ENCODE measurements at places on chromosomes 5 and 9.
A peak's percentile ranks its signal among the peaks of the same experiment; 100 is the strongest.

DNA sequence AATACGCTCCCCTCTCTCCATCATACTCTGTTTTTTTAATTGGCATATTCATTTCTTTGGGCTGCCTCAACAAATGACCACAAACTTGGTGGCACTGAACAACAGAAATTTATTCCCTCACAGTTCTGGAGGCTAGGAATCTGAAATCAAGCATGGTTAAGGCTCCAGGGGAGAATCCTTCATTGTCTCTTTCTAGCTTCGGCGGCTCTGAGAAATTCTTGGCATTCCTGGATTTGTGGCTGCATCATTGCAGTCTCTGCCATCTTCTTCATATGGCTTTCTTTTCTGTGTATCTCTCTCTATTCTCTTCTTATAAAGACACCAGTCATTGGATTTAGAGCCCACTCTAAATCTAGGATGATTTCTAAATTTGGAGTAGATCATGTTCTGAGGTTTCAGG lies 10.9 kb upstream of the SLC24A2 start:
- DNase-seq: no peak

- peak; percentile 81 for DNase-seq
These were observed 52.2 kb upstream of the GRAMD2B start for GRCh38 chr5:126370796-126371718.

DNA sequence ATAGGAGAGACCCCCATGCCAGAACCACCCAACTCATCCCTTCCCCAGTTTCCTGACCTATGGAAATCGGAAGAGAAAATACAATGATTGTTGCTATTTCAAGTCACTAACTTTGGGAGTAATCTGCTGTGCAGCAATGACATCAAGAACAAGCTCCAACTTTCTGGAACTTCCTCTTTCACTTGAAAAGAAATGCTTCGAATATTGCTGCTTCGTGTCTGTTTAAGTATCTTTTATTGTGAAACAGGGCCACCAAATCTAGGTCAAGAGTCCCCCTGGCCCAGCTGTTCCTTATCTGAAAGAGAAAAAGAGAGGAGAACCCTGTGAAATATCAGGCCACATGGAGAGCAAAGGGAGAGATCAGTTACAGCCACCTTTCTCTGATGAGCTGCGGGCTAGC lies 59.4 kb upstream of the DNAH5 start:
- DNase-seq: no peak

GRCh38 chr5:179836225-179837019 lies 15.7 kb downstream of the SQSTM1 start:
- DNase-seq: peak; percentile 78

- no peak for DNase-seq
These were observed 214.6 kb downstream of the PDZD2 start for GRCh38 chr5:31853398-31854135.

DNA sequence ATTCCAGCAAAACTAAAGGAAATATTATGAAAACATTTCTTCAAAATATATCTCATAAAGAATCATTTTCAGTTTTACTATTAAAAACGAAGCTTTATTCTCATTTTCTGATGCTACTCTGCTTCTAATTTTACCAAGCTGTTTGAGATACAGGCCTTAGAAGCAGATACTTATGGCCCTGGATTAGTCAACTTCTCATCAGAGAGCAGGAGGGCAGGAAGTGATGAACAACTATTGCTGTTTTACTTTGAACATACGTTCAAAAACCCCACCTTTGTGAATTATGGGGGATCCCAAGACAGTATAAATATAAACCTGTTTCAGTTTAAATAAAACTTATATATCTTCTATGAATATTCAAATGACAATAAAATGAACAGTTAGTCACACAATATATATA lies 16.0 kb downstream of the MPDZ start:
- DNase-seq: no peak

DNA sequence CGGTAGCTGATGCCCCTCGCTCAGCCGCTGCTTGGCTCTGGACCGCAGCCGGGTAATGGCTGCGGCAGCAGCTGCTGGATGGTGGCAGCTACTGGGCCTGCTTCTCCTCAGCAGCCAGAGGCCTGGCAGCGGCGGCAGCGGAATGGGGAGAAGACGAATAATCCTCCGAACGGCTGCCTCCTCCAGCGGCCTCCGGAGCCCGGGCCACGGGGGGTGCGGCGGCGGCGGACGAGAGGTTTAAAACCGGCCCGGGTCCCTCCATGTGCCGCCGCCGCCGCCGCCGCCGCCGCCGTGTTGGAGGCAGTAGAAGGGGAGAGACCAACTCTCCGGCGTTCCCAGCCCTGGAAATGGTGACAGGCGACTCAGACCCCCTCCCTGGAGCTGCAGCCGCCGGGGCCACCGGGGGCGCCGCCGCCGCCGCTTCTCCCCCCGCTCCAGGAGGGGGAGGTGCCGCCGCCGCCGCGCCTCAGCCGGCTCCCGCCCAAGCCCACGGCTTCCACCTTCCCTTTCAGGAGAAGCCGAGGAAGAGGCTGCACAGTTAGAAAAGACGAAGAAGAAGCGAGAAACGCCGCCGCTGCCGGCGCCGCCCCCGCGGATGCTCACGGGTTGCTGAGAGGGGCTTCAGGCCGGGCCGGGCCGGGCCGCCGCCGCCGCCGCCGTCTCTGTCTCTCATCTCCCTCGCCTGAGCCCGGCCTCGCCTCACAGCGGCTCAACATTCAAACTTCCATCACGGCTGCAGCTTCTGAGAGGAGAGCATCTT lies 118.4 kb upstream of the PRSS3 start:
- DNase-seq: no peak

DNA sequence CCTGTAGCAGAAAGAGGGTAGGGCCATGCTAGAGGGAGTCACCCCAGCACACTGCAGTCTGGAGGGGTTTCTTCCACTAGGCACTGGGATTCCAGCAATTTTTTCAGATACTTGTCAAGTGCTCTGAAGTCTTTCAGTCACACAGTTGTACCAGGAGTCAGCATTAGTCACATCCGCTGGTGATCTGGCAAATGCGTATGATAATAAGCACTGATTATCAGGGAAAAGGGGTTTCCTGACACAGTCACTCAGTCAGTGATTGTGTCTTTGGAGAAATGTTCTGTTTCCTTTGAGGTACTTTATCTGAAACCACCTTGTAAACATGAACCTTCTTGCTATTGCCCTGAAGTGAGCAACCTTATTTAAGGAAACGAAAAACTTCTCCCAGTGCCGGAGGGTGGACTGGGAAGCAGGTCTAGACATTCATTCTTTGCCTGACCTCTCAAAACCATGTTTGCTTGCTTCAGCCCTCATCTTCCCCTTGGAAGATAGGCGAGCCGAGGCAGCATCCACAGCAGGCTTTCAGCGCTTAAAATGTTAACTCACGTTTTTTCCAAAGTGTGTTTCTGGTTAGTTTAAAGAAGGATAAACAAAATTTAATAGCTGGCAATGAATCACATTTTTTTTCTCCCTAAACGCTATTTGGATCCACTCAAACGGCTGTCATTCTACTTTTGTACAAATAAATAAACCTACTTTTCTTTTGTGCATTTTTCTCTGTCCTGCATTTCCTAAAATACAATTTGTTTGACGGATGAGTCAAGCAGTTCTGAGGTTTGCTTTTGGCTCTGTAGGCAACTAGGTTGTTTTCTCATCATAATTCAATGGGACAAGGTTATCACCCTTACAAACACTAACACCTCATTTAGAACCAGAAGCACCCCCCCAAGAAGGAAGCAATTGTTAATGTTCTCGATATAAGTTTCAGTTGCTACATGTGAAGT lies 77.7 kb downstream of the FOXD1 start:
- peak; percentile 86 for DNase-seq

GRCh38 chr5:56564541-56565282 lies 250.6 kb upstream of the MAP3K1 start:
- peak; percentile 98 for DNase-seq

- no peak for DNase-seq
These were observed 51.0 kb downstream of the ARHGAP26 start for GRCh38 chr5:142821034-142821732.

- DNase-seq: peak; percentile 41
These were observed 418.3 kb downstream of the RAB3C start for GRCh38 chr5:59001154-59001553.

DNA sequence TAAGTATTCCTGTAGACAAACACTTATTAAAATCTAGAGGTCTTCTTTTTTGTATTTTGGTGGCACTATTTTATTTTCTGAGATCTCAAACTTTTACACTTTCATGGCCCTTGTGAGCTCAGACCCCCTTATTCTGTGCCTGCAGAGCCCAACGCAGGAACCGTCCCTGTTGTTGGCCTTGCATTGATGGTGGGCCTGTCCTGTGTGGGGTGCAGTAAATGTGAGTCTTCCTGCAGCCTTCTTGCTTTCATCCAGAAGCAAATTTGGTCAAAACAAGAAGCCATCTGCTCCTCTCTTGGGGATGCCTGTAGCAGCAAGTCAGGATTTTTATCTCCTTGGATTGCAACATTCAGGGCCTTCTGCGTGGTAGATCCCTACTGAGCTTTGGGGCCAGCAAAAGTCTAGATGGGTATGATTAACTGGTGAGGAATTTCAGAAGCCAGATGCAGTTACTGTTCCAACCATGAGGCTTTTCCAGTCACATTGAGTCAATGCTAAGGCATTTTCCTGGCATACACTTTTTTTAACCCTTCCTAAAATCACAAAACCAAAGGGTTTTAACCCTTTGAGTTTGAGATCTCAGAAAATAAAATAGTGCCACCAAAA lies 31.7 kb downstream of the BASP1 start:
- DNase-seq: peak; percentile 99

DNA sequence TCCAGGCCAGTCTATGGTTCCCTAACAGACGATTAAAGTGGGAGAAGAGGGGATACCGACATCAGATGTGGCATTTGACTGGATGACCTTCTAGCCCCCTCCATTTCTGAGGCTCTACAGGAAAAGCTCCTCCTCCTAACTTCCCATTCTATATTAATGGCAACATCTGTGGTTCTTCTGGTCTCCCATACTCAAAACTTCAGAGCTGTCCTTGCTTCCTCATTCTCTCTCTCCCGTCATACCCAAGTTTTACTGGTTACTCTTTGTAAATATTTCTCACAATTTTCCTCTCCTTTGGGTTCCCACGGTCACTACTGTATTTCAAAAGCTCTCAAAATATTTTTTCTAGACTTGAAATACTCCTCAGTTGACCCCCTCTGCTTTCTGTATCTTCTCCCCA lies 36.0 kb upstream of the IL7R start:
- DNase-seq: no peak

DNA sequence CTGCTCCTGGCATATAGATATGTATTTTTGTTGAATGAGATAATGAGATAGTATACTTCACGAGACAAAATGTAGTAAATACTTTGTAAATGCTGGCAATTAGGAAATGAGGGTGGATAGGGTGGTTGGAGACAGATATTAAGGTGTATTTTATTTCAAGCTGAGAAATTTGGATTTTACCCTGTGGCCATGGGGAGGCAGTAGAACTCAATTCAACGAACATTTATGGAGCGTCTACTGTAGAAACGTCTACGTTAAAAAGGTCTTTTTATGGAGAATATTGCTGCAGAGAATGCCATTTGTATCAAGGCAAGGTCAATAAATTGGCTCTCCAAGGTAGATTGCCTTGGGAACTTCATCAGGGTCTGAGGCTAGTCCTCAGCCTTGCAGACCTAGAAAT lies 21.5 kb upstream of the RALGPS1 start:
- DNase-seq: peak; percentile 25

DNA sequence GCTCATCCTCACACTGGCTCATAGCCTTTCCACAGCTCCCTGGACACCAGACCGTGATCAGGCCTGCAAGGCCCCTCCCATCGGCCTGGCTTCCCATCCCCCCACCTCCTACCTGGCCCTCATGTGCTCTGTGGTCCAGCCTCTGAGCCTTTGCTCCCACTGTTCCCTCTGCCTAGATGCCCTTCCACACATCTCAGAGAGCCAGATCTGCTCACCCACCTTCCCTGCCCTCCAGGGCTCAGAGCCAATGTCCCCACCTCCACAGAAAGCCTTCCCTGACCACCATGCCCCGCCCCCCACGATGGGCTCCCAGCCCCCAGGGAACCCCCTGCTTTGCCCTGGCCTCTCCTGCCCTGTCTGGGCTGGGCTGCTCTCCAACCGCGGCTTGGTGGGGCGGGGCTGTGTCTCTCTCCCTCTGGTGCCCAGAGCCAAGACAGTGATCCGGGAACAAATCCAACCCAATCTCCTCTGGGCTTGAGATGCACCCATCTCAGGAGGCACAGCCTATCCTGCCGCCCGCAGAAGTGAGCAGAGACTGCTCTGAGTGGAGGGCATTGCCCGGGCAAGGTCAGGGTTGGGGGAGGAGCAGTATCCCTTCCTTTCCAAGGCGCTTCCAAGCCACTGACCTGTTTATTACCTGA lies 1.6 kb downstream of the NINJ1 start:
- peak; percentile 51 for DNase-seq

GRCh38 chr5:76477571-76477970 lies 74.5 kb downstream of the IQGAP2 start:
- no peak for DNase-seq

GRCh38 chr5:160619381-160619780 lies 197.7 kb downstream of the PTTG1 start:
- no peak for DNase-seq

DNA sequence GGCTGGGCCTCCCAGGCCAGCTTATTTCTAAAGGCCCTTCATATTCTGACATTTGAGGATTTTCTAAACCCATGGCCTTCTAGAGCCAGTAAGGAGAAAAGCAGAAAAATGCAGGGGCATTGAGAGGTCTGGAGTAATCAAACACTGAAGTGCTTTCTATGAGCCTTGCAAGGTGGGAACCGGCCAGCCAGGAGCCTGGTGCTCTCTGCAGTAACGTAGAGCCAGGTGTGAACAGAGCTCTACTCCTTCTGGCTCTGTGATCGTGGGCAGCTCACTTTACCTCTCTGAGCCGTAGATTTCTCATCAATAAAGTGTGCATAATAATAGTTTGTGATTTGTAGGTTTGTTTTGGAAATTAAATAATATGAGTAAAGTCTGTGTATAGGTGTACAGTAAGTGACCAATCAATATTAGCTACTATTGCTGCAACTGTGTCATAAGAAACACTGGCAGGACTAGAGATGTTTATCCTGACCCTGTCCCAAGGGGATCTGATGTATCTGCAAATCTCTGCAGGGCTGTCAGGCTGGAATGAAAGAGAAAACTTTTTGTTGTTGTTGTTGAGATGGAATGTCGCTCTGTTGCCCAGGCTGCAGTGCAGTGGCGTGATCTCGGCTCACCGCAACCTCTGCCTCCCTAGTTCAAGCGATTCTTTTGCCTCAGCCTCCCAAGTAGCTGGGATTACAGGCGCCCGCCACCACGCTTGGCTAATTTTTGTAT lies 2.7 kb downstream of the SYNPO start:
- no peak for DNase-seq

- DNase-seq: peak; percentile 95
These were observed 87.6 kb downstream of the ADAMTS6 start for GRCh38 chr5:65394087-65394486.

GRCh38 chr5:91025449-91025848 lies 357.7 kb downstream of the ARRDC3 start:
- no peak for DNase-seq

- DNase-seq: no peak
These were observed 175.2 kb upstream of the DAP start for GRCh38 chr5:10936081-10936855.

GRCh38 chr9:88391921-88392320 lies 3.7 kb downstream of the SPIN1 start:
- DNase-seq: no peak

GRCh38 chr5:94276048-94276447 lies 342.4 kb downstream of the KIAA0825 start:
- DNase-seq: no peak

- DNase-seq: no peak
These were observed 16.8 kb upstream of the GPR21 start for GRCh38 chr9:123016631-123017030.

- DNase-seq: no peak
These were observed 387.5 kb downstream of the CDH12 start for GRCh38 chr5:22465616-22466015.

GRCh38 chr5:30894811-30895210 lies 298.7 kb upstream of the CDH6 start:
- peak; percentile 21 for DNase-seq

- DNase-seq: no peak
These were observed 45.8 kb downstream of the RAB3C start for GRCh38 chr5:58628626-58629025.
